AG04450 (cell line): ENCODE measurements at places on chromosomes 7 and 10.

DNA sequence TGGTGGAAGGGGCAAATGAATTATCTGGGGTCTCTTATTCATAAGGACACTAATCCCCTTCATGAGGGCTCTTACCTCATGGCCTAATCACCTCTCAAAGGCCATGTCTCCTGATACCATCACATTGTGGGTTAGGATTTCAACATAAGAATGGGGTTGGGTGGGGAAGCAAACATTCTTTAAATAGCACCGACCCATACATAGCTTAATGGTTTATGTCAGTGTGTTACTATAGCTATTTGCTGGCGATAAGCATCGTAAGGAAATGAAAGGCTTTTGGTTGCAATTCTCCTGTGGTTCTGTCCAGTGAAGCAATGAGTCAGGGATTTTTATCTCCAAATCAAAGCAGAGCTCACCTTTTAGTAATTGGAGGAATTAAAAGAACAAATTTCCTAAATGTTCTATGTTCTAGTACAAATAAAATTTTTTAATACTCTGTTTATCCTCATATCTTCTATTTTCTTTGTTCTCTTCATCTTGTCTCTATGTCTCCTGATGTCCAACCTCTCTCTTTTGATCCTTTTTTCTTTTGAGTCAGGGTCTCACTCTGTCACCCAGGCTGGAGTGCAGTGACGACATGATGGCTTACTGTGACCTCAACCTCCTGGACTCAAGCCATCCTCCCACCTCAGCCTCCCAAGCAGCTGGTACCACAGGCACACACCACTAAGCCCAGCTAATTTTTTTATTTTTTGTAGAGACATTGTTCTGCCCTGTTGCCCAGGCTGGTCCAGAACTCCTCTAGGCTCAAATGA lies 57.0 kb upstream of the GLCCI1 start:
- DNase-seq, result peak; percentile 53

DNA sequence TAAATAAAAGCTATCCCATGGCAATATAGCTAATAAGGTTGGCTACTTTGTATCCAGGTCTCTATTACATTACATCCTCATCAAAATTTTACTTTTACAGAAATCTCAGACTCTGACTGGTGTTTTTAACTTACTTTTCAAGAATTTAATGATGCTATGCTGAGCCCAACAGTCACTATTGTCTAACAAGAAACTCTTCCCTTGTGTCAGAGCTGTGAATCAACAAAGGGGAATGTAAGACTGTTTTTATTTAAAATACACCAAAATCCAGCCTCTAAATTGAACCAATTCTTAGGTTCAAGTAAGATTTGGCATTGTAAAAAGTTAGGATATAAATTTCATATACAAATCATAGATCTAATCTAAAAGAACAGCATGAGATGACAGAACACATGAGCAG lies 7.0 kb downstream of the RTKN2 start:
- DNase-seq, result no peak

- DNase-seq, result no peak
Observed at GRCh38 chr10:69814251-69814650, 12.5 kb downstream of the COL13A1 start.

DNA sequence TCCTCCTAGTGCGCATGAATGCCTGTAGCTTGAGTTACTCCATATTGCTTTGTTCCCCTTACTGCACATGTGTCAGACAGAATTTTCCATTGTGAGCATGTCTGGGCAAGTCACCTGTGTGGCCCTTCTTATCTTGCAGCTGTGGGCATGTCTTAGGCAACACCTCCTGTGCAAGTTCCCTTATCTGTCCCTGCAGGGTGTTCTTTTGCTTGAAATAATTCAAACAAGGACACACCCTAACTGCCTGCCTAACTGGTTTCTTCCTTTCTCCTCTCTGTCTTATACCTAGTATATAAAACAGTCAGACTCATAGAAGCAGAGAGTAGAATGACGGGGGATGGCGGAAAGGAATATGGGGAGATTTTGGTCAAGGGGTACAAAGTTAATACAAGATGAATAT lies 421.1 kb upstream of the SORCS1 start:
- no peak for DNase-seq

- DNase-seq, result no peak
Observed at GRCh38 chr10:15163253-15163828, 5.2 kb downstream of the NMT2 start.
